Heart left ventricle (tissue), 16 donors: ENCODE measurements at places on chromosomes 7 and 10. TPM values are rescaled to one million over a fixed set of nuclear protein-coding genes. Genes with fewer than 3 reads are reported as not detected.

GRCh38 chr7:117777335-117778142 lies 95.7 kb downstream of the CTTNBP2 start:
- DNase-seq: no peak

- no peak for DNase-seq
Measured at GRCh38 chr10:69501657-69502056, 50.4 kb downstream of the TSPAN15 start.

GRCh38 chr7:33813331-33813730 lies 92.0 kb upstream of the BMPER start:
- DNase-seq: no peak

- DNase-seq: no peak
Measured at GRCh38 chr10:113094114-113094486, 144.1 kb downstream of the TCF7L2 start.

DNA sequence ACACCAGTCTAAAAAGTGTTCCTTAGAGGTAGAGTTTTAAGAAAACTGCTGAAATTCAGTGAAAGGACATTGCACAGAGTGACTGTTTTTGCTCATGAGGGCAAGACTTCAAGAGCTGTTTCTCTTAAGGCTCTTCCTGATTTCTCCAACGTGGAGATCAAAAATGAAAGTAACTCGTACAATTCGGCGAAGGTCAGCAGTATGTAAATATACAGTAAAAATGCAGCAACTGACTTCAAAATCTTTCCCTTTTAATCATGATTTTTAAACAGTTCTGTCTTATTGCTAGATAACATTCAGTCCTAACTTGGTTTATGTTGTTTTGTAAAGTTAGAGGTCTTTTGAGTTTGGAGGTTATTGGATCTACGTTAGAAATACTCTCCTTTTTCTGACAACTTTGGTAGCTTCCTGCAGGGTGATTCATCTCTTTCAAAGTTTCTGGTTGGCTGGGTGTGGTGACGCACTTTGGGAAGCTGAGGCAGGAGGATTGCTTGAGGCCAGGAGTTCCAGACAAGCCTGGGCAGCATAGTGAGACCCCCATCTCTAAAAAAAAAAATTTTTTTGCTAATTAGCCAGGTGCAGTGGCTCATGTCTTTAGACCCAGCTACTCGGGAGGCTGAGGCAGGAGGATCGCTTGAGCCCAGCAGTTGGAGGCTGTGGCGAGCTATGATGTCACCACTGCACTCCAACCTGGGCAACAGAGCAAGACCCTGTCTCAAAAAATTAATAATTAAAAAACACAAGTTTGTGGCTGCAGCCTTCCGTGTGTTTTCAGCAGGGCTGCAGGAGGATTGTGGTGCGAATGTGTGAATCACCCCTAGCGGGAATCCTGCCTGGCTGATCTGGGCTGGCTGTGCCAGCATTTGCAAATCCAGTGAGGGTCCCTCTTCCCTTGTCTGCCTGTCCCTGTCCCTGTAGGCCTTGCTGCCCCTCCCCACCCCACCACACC lies 29.2 kb upstream of the AP5Z1 start:
- DNase-seq: peak; percentile 43

GRCh38 chr7:42932811-42933591 lies 825 bp downstream of the MRPL32 start:
- DNase-seq: peak; percentile 34

DNA sequence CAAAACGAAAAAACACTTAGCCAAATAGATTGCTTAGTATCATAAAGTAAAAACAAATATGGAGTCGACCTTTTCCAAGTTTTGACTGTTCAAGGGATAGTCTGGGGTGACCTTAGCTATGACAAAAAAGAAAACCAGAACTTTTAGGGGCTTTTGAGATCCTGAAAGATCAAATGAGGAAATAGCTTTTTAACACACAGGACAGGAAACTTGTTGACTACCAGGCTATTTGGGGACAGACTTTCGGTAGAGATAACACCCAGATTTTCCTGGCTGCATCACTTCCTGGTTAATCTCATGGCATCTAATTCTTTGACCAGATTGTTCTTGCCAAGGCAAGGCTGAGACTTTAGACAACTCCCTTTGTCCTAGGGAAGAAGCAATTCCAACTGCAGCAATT lies 34.5 kb upstream of the EGR2 start:
- DNase-seq: no peak

DNA sequence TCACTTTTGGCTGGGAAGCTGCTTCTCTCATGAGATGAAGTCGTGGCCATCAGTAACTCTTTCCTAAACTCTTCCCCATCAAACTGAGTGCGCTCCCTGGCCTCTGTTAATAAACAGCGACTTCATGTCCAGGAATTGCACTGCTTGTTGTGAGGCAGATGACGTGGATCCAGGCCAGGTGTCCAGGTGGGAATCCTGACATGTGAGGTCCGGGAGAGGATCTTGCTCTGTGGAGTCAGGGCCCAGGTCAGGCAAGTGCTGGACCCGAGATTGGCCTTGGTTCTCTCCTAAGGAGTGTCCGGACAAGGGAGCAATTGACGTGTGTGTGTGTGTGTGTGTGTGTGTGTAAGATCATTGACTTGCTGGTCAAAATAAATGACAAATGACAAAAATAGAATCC lies 362.7 kb downstream of the GLRX3 start:
- no peak for DNase-seq

GRCh38 chr10:49082766-49083165 lies 32.6 kb downstream of the VSTM4 start:
- no peak for DNase-seq

GRCh38 chr10:7526017-7526400 lies 115.2 kb upstream of the SFMBT2 start:
- no peak for DNase-seq

- DNase-seq: peak; percentile 72
Measured at GRCh38 chr7:5494683-5495561, 71.3 kb upstream of the TNRC18 start.

GRCh38 chr7:26588511-26588910 lies 275.9 kb downstream of the SKAP2 start:
- no peak for DNase-seq

- DNase-seq: no peak
Measured at GRCh38 chr10:57014758-57015157, 653.7 kb upstream of the ZWINT start.

- no peak for DNase-seq
Measured at GRCh38 chr10:74244097-74244685, 93.2 kb downstream of the ADK start.

The CNPY1 gene
- not detected for polyA plus RNA-seq
